IPS-NIHi11 (cell line): ENCODE measurements at places on chromosomes 11 and 22.

- DNase-seq = no peak
These were observed 18.7 kb downstream of the SCUBE2 start for GRCh38 chr11:9072626-9073176.

- no peak for DNase-seq
These were observed 61.7 kb downstream of the NAV2 start for GRCh38 chr11:19774329-19774728.

- no peak for DNase-seq
These were observed 62.2 kb downstream of the SGSM3 start for GRCh38 chr22:40432625-40433024.

DNA sequence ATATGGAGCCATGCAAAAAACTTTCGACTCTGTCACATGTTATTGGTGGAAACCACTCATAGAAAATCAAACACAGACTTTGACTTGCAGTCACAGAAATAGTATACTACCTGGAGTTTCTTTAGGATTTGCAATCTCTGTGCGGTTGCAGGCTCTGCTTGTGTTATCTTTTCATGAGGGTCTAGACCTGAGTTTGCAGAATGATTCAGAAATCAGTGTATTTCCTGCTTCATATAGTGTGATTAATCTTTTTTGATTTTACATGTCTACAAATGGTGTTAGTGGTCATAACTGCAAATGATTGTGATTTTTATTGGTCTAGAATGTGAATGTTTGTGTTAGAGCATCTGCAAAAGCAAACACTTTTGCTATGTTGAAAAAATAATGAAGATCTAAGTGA is 690.2 kb downstream of the NTM start:
- no peak for DNase-seq

GRCh38 chr11:26651916-26652315 is 69.9 kb downstream of the SLC5A12 start:
- no peak for DNase-seq

GRCh38 chr11:78398715-78399114 is 18.9 kb downstream of the GAB2 start:
- DNase-seq = no peak

DNA sequence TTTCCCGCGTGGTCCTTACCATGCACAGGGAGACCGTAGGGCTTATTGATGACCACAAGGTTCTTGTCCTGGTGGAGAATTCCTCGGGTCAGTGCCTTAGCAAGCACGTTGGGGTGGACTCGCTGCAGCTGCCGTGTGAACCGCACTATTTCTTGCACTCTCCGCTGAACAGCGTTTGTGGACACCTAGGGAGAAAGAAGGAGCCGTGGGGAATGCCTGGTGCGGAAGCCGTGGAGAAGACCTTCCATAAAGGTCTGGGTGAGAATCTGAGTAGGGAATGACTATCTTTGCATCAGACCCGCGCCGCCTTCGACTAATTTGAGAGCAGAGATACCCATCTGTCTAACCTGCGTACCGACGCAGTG is 597 bp downstream of the RPUSD4 start:
- no peak for DNase-seq

DNA sequence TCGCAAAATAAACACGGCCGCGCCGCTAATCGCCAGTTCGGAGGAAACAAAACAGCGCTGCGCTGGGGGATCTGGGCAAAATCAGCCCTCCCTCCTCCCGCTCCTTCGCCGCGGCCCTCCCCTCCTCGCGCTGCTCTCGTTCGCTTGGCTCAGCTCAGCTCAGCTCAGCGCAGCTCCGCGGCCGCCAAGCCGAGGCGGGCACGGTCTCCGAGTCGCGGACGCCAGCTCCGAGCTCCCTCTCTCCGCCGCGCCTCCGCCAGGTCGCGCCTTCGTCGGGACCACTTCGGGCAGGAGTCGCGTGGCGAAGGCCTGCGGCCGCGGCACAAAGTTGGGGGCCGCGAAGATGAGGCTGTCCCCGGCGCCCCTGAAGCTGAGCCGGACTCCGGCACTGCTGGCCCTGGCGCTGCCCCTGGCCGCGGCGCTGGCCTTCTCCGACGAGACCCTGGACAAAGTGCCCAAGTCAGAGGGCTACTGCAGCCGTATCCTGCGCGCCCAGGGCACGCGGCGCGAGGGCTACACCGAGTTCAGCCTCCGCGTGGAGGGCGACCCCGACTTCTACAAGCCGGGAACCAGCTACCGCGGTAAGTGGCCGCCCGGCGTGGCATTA is at the start of gene SPON1:
SPON1 (plus strand) TSS at position 162 of the 607 bp plus-strand sequence; CDS start at position 344, 182 bp downstream.
- DNase-seq = peak; percentile 82

DNA sequence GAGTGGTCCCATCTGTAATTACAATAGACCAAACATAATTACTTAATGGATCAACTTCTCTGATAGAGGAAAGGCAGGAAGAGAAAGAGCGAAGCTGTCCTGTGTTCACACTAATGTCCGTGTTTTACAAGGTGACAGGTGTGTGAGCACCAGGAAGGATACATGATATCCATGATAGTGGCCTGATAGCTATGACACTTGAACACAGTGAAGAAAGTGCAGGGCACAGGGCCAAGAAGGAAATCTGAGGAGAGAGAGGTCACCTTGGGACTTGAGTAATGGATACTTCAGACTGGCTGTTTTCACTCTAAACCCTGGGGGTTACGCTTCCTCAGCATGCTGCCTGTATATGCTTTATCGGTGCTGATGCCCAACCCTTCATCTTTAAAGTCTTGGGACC is 29.4 kb downstream of the TUB start:
- DNase-seq = no peak

DNA sequence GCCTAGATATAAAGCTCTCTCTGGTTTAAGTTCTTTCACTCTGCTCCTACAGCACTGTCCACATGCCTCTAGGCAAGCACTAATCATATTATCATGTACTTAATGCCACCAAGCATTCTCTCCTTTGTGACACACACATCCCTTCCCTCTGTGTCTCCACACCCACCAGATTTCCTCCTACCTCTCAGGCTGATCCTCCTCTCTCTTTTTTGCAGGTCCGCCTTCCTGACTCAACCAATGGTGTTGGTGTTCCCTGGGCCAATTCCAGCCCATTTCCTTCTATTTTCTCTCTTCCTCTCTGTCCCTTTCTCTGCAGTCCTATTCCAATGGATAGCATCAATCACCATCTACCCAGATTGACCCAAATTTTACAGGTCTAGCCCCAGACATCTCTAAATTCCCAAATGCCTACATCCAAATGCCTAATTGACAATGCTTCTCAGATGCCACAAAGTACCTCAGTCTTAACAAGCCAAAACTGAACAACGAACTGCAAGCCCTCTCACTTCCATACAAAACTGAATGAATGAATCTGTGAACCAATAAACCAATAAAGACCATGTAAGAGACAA is 504 bp upstream of the ZNF215 start:
- DNase-seq = peak; percentile 31

GRCh38 chr11:20368438-20368837 is 4.9 kb downstream of the HTATIP2 start:
- no peak for DNase-seq

DNA sequence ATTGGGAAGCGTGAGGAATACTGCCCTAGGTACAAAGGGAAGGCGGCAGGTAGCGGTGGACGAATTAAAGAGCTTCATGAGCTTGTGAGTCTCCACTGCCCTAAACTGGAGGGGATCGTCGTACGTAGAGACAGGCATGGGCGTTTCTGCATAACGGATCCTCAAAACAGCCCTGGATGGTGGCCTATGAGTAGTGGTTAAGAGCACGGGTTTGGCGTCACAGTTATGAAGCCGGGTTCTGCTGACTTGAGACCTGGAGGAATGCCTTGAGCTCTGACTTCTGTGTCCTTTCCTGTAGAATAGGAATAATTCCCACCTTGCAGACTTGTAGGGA is 335 bp downstream of the TMEM138 start:
- DNase-seq = peak; percentile 36
